Stimulated activated CD8-positive, alpha-beta memory T cell treated with anti-CD3 and anti-CD28 coated beads, Interleukin-7, amount 100 ng/mL, for 1 hour (primary cell): ENCODE measurements at places on chromosomes 2 and 18.

DNA sequence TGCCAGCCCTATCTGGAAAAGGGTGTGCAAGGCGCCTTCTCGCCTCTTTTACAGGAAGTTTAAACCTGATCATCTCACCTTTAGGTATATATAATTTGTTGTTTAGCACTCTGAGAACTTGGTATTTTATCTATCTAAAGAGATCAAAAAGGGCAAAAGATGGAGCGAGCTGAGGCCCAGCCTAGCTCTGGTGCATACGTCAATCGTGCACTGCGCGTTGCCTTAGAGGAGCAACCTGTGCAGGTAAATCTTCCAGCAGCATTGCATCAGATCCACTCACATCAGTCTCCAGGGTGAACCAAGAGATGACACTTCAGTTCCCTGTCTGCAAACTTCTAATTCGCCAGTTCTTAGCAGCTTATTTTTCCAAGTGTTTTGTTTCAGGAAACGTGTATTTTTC, 15.4 kb downstream of the BCL11A start:
- DNase-seq: no peak

DNA sequence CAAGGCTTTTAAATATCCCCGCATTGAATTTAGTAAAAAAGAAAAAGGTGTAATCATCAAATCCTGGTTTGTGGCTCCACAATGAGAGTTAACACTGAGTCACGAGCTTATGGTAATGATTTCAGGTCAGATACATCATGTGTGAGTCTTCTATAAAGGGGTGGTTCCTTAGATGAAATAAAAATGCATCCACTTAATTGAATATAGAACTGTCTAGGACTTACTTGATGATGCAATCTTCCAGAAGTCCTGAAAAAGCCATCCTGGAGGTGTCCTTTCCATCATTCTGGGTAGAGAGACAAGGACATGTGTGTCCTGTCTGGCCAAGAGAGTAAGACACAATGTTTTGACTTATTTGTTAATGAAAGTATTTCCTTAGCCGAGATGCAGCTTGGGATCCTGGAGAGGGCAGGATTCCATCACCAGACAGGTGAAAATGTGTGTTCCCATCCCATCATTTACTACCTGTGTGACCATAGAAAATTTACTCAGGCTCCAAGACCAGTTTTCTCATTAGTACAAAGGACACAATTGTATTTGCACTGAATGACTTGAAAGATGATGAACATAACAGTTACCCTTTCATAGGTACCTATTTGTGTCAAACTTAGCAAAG, 1539.8 kb upstream of the PIK3C3 start:
- DNase-seq: no peak

GRCh38 chr2:197130318-197130717, 180.3 kb downstream of the ANKRD44 start:
- DNase-seq: no peak

DNA sequence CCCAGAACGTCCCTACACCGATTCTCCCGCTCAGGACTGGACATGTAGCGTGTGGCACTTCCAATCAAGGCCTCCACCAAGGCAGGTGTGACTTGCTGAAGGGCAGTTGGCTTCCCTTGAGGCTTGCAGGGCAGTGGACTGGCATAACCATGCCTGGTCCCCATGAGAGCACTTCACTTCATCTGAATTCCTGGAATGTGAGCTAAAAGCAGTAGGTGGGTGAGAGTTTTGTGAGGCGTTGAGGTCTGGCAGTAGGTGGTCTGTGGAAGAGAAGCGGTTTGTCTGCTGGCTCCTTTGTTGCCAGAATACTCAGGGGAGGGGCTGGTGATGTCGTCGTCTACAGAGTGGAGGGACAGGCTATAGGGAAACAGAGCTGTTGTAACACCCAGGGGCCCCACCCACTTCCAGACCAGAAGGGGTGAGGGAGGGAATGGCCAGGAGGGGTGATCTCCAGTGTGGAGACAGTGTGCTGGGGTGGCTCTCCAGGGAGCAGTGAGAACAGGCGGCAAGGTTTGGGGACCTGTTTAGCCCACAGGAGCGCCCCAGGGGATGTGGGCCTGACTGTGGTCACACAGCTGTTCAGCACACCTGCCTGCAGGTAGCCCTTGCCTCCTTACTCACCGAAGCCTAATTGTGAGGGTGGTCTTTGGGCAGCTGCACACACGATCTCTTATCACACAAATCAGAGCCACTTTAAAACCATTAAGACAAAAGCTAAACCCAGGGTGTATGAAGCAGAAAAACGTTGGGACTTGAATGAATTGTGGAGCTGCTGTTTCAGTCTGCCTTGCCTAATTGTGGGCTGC, 21.5 kb upstream of the ALKAL2 start:
- no peak for DNase-seq

- DNase-seq: peak; percentile 17
Measured at GRCh38 chr18:48663931-48664847, 125.4 kb downstream of the CTIF start.

GRCh38 chr2:120472031-120472430, 126.1 kb downstream of the INHBB start:
- DNase-seq: no peak

DNA sequence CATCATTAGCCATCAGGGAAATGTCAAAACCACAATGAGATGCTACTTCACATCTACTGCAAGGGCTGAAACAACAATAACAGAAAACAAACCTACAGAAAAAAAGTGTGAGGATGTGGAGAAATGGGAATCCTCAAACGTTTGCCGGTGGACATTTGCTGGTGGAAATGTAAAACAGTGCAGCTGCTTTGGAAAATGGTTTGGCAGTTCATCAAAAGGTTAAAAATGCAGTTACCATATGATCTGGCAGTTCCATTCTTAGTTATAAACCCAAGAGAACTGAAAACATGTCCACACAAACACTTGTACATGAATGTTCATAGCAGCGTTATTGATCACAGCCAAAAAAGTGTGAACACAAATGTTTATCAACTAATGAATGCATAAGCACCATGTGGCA, 44.2 kb downstream of the PROC start:
- no peak for DNase-seq

GRCh38 chr18:9684881-9685614, 23.1 kb upstream of the RAB31 start:
- no peak for DNase-seq

- DNase-seq: no peak
Measured at GRCh38 chr18:75392226-75392578, 35.3 kb downstream of the SMIM21 start.

DNA sequence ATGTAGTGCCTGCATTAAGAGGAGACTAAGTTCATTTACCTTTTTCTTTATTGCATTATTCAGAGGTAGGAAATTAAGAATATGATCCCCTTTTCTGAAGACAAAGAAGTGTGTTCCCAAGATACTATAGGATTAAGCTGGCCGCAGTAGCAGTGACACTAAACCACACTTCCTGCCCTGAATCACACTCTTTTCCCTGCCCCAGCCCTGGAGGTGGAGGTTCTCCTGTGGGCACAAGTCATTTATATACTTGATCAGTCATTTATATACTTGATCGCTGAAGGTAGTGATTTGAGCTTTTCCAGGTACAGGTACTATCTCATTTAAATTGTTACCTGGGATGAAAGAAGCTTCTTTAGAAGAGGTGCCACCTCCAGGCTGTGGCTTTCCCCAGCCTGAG, 78.6 kb downstream of the ARMC9 start:
- no peak for DNase-seq

DNA sequence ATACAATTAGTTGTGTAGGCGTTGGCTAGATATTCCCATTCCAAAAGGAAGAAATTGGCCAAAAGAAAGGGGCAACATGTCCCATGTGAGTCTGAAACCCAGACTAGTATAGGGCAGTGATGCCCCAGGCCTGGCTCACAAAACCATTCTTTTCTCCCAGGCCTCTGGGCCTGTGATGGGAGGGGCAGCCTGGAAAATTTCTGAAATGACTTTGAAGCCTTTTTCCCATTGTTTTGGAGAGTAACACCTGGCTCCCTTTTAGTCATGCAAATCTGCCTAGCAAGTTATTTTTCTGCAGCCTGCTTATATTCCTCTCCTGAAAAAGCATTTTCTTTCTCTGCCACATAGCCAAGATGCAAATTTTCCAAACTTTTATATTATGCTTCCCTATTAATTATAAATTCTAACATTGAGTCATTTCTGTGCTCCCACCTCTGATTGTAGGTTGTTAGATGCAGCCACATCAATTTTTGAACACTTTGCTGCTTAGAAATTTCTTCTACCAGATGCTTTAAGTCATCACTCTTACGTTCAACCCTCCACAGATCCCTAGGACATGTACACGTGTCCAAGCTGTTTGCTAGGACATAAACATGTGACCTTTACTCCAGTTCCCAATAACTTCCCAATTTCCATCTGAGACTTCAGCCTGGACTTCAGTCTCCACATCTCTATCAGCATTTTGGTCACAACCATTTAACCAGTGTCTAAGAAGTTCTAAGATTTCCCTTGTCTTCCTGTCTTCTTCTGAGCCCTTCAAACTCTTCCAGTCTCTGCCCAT, 76.1 kb upstream of the MC4R start:
- no peak for DNase-seq
